ENCODE measurements at places on chromosomes 5 and 9.

DNA sequence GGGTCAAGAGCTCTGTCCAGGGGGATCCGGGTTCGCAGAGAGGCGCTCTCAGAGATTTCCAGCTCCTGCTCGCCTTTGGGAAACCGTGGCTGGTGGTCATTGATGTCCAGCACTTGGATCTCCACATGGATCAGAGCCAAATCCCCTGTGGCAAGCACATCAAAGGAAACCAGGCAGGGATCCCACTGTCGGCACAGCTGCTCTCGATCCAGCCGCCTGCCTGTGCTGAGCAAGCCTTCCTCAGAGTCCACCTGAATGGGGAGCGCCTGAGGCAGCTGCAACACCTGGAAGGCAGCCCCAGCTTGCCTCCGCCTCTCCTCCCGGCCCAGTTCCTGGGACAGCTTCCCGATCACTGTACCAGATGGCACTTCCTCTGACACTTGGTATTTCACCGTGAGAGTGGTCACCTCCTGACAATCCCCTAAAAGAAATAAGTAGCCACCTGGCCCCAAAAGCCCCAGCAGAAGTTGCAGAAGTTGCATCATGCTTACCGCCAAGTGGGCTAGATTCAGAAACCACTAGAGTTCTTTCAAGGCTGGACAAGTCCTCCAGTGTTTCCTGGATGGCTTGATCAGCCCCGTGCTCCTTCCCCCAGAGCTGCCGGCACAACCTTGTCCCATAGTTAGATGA, 520 bp downstream of the PCDH12 start:
- DNase-seq, result no peak

- no peak for DNase-seq
Observed at GRCh38 chr9:129869585-129870501, 34.6 kb downstream of the USP20 start.

DNA sequence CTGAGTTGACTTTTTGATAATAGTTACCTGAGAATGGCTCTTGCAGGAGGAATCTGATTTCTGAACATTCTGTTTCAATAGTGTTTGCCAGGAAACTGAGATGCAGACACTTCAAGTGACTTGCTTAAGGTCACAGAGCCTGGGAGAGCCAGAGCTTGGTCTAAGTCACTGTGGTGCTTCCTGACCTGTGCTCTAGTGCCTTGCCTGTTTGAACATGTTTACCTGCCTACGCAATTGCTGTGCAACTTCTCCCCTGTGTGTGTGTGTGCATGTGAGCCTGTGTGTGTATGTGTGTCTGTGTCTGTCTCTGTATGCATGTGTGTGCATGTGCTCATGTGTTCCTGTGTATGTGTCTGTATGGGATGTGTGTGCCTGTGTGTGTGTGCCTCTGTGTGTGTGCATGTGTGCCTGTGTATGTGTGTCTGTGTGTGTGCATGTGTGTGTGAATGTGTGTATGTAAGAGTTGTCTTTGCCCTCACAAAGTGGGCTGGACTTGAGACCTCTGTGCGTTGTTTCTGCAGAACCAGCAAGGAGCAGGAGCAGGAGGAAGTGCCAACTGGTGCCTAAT, 185.8 kb downstream of the GADD45G start:
- DNase-seq, result no peak

- DNase-seq, result no peak
Observed at GRCh38 chr5:10921160-10921559, 160.1 kb upstream of the DAP start.

DNA sequence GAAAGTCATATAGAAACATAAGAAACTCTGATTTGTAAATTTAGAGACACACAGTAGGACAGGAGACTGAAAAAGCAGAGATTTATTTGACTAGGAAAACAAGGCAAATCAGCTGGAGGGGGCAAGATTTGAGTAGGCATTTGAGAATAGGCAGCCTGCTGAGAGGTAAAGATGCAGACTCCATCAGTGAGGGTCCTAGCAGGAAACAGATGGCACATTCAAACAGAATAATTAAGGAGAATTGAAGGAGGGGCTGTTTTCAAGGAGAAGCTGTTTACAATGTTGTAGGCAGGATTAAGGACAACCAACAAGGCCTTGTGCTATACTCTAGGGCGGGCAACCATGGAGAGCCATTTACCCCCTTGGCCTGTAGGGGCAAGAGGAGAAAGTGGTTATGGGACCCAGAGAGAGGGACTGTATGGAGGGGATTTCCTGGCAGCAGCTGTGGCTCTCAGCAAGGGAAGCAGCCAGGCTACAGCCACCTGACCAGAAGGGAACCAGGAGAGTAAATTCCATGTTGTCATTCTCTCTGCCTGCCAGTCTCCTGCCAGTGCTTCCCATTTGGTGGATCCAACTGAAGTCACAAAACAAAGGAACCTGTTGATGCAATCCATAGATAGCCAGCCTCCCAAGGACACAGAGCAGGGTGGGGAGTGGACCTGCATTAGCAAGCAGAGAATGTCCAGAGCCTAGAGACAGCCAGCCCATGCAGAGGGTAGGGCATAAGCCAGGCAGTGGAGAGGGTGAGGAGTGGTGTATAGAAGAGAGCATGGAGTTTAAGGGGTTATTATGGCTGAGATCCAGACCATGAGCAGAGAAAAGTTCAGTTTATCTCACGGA, 38.2 kb downstream of the PAPPA start:
- DNase-seq, result no peak

- no peak for DNase-seq
Observed at GRCh38 chr9:95040106-95040505, 277.4 kb downstream of the FANCC start.

DNA sequence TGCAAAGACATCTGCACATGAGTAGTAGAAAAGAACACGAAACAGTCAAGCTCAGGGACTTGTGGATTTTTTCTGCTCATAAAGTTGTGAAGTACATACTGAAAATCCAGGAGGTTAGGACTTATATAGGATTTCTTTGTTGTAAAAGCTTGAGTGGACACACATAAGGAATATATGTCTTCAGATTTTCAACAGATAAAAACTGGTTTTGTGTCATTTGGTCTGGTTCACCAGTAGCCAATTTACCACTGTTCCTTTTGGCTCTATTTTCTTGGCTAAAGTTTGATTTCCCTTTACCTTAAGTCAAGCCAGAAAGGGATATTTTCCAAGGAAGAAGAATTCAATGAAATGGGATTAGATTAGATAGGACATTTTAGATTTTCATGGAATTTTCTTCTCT, 204.3 kb downstream of the NR3C1 start:
- DNase-seq, result no peak

GRCh38 chr5:89399548-89399947, 516.6 kb upstream of the MEF2C start:
- DNase-seq, result no peak

- no peak for DNase-seq
Observed at GRCh38 chr5:172076761-172077244, 70.4 kb upstream of the FBXW11 start.

DNA sequence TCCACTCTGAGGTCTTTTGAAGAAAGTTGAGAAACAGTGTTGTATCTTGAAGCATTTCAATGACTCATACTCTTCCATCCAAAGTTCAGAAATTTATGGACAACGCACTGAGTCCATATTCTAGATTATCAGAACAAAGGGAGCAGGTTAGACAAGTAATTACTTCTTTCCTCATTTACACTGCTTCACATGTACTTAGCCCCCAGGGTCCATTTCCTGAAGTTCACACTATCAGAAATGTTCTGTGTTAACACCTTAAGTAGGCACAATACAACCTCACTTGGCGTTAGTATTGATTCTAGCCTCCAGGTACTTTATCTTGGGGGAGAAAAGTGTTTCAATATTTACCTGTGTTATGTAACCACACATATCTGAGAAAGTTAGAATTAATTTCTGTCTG, 487.9 kb upstream of the DMAC1 start:
- DNase-seq, result no peak

DNA sequence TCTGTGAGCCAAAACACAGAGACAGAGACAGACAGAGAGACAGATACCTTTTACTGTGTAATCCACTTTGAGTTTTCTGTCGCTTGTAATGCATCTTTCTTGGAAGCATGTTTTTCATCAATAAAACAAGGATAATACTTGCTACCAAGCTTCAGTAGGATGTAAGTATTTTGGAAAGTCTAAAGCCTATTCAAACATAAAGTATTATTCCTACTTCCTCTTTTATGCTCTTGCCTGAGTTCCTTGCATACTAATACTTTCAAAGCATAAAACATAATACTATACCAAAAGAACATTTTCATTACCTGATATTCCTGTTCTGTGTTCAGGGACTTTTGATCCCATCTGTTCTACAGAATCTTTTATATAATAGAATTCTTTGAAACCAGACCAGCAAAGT, 64.5 kb upstream of the SLC30A5 start:
- DNase-seq, result no peak

DNA sequence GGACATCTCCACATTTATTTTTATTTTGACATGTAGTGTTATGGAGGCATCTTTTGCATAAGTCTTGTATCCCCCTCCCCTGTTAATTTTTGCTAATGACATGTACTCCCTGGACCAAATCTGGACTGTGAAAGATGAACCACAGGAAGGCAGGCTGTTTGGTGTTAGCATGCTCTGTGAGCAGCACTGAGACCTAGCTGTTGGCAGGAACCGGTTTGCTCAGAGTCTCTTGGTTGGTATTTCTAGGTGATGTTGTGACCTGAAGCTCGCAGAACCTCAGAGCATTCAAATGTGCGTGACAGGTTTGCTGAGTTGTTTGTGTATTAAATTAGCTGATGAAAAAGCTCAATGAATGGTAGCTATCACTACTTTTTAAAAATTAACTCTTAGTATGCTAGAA, 53.6 kb upstream of the PHF2 start:
- DNase-seq, result no peak

DNA sequence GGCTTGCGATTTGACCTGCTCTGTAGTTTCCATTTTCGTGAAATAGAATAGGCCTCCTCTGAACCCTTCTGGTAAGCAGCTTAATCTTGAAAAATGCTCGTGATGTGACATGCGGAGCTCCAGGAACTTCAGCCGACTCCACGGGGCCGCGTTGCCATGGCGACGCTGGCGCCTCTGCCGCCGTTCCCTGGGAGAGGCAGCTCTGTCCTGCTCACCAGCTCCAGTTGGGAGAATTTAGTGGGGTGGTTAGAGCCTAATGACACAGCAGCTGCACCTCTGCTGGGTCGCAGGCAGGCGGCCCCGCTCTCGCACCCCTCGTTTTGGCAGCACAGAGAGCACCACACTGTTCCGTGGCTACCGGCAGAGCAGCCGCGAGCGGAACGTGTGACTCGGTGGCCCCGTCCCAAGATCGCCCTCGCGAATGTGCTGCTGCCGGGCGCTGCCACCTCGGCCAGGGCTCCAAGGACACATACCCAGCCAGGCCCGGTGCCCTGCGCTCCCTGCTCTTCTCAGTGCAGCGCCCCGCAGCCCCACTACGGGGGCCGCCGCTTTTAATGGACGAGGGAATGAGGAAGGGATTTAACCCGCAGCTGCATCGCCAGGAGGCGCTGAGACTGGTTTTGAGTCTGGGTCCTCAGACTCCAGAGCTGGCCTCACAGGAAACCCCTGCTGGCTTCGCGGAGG, 131.2 kb upstream of the LMX1B start:
- no peak for DNase-seq

- DNase-seq, result no peak
Observed at GRCh38 chr5:9269014-9269413, 276.9 kb downstream of the SEMA5A start.

- no peak for DNase-seq
Observed at GRCh38 chr5:160852049-160852448, at the start of gene ATP10B. TSS of gene ATP10B (minus strand) at chr5:160852211. CDS start at chr5:160688074, 164,137 bp downstream.

- no peak for DNase-seq
Observed at GRCh38 chr5:53603009-53603687, 42.7 kb downstream of the NDUFS4 start.

- DNase-seq, result no peak
Observed at GRCh38 chr5:143064218-143064641, 294.1 kb downstream of the ARHGAP26 start.

DNA sequence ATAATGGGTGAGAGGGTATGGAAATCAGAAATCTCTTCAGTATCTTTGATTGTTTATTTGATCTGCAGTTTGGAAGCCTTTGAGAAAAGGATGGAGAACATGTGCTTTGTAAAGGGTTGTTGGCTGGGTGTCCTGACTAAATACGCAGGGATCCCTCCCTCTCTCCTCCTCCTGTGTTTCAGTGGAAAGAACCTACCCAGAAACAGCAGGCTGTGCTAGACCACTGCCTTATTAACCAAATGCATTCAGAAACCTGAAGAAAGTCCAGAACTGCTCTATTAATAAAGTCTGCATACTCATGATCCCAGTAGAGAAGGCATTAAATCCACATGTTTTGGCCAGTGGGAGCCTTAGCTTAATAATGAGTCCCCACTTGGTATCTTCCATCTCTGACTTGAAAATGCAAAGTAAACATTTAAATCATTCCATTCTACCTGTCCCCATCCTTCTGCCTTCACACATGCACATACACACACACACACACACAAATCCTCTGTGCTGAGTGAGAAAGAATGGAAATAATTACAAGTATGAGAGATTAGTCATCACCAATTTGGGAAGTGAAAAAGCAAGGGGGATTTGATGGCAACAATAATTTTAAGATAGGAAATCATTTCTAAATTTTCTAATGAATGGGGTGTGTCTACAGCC, 10.0 kb upstream of the LECT2 start:
- DNase-seq, result no peak

DNA sequence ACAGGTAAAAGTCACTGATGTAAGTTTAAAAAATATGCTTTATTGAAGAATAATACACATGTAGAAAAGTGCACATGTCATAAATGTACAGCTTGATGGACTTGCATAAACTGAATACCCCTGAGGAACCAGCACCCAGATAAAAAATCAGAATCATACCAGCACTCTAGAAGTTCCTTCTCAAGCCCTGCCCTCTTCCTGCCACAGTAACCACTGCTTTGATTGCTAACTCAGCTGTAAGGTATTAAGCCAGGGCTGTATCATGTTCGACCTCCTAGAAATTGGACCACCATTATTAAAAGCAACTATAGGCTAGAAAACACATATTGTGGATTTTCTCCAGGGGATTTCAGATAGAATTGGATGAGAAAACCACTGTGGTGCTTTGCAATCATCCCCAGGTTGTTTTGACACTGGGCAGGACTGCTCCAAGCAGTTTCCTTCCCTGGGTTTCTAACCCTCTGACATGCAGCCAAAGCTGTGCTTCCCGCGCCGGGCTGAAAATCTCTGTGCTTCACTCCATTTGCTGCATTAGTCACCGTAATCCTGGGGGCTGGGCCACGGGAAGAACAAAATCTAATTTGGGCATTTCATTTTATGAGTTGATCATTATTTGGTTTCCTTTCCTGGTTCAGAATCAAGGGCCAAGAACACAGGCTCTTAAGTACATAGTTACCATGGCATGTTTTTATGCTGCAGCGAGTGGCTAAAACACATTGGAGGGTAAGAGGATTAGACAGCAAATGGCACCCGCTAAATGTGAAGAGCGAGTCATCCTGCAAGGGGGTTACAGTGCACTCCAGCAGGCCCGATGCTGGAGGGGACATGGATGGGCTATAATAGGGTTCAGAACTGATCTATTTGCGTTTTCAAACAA, 139.4 kb upstream of the IL12B start:
- no peak for DNase-seq

Data from NCI-H2081 treated with DMSO at 0.1 percent for 48 hours (cell line).